Foreskin melanocyte (primary cell): ENCODE measurements at places on chromosomes 7 and 10.

DNA sequence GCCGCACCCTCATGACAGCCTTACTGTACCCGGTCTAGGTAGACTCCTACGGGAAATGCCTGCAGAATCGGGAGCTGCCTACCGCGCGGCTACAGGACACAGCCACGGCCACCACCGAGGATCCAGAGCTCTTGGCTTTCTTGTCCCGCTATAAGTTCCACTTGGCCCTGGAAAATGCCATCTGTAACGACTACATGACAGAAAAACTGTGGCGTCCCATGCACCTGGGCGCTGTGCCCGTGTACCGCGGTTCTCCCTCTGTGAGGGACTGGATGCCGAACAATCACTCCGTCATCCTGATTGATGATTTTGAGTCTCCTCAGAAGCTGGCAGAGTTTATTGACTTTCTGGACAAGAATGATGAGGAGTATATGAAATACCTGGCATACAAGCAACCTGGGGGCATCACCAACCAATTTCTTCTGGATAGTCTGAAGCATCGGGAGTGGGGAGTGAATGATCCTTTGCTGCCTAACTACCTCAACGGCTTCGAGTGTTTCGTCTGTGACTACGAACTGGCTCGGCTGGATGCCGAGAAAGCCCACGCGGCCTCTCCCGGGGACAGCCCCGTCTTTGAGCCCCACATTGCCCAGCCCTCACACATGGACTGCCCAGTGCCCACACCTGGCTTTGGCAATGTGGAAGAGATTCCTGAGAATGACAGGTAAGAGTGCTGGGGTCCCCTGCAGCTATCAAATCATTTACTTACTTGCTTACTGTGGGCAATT is 8.5 kb upstream of the CHCHD1 start:
- DNase-seq: no peak

GRCh38 chr7:45178241-45179225 is 20.9 kb downstream of the RAMP3 start:
- no peak for DNase-seq

DNA sequence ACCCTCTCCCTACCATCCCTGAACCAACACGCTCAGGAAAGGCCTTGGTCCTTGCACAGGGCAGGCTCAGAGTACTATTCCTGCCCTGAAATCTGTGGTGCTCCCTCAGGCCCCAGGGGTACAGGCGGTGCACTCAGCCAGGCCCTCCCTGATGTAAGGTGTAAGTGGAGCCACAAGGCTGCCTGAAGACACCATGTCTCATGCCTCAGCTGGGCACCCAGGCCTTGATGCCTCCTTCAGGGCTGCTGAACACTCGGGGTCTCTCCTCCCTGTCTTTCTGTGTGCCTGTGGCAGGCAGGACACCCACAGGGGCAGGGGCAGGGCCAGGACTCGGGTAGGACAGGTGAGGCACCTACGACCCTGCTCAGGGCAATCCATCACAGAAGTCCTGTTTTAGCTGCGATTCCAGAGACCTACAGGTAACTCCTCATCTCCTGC is 22.9 kb upstream of the ANTXRL start:
- no peak for DNase-seq

- DNase-seq: no peak
These were observed 144.6 kb upstream of the PRSS1 start for GRCh38 chr7:142604671-142605070.
